Spinal cord (tissue), 10 donors: ENCODE measurements at places on chromosomes 5 and 9.

- DNase-seq = peak; percentile 92
These were observed 46.3 kb downstream of the PTCD2 start for GRCh38 chr5:72366324-72366976.

- no peak for DNase-seq
These were observed 33.1 kb downstream of the MFAP3 start for GRCh38 chr5:154071799-154072413.

DNA sequence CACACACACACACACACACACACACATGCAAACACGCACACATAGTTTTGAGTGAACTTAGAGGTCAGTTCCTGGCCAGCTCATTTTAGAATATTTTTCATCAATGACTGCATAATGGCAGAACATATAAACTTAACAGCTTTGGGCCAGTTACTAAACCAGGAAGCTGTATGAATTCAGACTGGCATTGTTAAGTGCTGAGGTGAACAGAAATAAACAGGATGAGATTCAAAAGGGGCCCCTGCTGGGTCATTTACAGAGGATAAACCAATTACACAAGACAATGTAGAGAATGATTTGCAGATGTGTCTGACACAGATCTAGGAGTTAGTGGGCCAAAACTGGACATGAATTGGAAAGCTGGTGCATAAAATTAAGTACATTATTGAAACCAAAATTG is 44.6 kb downstream of the MARCHF11 start:
- no peak for DNase-seq

DNA sequence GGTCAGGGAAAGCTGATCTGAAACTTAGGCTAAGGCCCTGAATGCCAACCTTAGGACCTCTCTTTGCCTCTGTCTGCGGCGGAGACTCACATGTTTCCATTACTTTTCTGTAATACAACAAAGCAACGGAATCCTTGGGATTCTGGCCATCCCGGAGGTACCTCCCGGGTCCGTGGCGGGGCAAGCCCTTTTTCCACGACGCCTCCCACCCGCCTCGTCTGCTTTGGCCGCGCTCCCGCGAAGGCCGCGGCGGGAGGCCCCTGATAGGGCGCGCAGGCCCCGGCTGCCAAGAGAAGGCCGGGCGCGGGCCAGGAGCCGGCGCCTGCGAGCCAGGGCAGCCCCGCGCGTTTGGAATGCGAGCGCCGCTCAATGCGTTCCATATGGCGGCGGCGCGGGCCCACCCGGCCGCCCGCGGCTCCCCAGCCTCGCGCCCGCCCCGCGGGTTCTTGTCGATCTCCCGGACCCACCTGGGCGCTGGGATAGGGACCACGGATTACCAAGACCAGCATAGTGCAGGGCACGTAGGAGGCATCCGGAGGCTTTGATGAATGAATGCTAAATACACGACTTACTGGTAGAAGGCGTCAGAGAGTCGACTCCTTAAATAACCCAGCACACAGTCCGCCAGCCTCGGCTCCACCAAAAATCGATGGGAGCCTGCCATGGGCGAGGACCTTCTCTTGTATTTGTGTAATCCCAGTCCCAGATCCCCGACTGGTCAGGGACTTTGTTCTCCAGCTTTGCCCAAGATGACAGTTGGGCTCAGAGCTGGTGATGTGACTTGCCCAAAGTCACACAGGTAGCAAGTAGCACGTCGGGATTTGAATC is 17.5 kb upstream of the PHF19 start:
- no peak for DNase-seq

GRCh38 chr5:15021266-15022046 is 149.9 kb upstream of the ANKH start:
- DNase-seq = no peak

DNA sequence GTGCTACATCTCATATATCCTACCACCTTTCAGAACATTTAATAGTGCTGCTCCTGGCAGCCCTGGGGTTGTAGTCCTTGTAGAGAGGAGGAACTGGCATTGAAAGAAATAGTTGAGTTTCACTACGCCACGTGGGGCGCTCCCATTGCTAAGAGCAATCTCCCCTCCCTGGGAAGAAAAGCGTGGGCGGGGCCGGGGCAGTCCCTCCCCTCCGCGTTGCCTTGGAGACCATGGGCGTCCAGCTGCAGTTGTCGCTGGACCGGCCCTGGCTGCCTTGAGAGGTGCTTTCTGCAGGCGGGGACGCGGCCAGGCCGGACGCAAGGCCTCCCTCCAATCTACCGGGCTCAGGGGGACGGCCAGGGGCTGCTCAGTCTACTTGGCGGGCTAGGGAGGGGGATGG is 368 bp upstream of the CCDC180 start:
- peak; percentile 90 for DNase-seq

- DNase-seq = no peak
These were observed 278.6 kb upstream of the C9orf72 start for GRCh38 chr9:27851858-27852257.

- no peak for DNase-seq
These were observed 421.3 kb downstream of the CETN3 start for GRCh38 chr5:89988129-89988810.

- DNase-seq = no peak
These were observed 109.3 kb upstream of the SPDL1 start for GRCh38 chr5:169474226-169474625.

DNA sequence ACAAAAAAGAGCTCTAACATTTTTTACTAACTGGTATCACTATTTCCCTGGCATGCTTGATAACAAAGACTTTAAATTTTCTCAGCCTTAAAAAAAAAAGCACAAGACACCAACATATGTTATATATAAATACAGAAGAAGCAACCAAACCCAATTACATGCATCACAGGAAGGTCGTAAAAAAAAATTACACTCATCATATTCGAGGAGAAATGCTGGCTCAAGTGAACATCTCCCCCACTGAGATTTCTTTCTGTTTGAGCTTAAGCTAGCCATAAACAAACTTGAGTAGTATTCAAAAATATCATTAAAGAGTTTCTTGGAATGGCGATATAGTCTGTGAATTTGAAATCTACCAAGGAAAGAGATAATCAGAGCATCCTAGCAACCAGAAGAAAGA is 7.5 kb upstream of the MSH3 start:
- no peak for DNase-seq

DNA sequence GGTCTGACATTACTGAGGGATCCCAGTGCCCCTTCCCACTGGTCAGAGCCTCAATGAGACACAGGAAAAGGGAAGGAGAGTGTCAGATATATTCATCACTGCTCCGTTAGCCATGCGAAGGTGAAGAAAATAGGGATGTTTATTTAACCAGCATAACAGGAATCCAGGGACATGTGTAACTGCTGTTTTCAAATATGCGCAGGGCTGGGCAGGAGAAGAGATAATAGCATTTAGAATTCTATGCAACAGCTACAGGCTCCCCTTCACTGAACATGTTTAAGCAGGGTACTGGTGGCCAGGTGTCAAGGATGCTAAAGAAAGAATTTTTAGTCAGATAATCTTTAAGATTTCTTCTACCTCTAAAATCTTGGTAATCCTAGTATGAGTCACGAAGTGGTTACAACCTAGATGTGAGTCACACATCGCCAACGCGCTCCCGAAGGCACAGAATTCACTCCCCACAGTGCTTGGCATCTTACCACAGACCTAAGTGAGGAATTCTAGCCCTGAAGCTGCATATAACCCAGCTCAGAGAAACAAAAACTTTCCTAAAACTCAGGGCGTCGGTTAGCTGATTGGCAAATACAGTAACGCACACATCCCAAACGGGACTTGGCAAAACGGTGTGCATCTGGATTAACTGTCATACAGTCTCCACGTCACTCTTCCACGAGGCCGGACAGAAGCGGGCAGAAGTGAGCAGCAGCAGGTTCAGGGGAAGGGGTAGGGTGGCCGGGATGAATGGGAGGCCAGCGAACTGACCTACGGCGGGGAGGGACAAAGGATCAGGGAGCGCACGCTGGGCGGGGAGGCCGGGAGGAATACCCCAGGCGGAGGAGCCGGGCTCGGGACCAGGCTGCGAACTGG is 1.1 kb downstream of the CTNNAL1 start:
- peak; percentile 75 for DNase-seq

DNA sequence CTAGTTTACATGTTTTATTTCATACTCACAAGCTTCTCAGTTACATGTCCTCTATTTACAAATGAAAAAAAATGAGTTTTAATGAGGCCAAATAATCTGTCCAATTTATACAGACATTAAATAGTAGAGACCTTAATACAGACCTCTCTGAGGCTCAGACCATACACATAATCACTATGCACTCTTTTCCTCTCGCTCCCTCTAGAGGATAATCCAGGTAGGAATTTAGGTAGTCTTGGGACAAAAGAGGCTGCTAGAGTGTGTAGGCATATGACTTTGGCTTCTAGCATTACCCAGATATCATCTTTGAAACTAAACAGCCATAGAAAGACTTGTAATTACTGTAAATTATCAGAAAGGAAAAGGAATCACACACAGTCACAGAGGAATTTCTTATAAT is 444.7 kb downstream of the HINT1 start:
- DNase-seq = no peak

DNA sequence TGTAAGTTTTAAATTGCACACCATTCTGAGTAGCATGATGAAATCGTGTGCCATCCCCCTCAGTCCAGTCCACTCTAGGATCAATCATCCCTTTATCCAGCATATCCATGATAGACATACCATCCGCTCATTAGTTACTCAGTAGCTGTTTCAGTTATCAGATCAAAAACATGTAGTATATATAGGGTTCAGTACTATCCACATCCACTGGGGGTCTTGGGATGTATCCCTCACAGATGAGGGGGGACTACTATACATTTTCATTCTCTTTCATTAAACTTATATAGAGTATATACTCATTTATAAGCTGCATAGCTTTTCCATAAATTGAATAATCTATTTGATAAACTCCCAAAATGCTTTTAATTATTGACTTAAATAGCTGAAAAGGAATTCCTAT is 67.6 kb downstream of the MEIKIN start:
- DNase-seq = no peak

- DNase-seq = no peak
These were observed 140.0 kb downstream of the BARX1 start for GRCh38 chr9:93815135-93815534.

DNA sequence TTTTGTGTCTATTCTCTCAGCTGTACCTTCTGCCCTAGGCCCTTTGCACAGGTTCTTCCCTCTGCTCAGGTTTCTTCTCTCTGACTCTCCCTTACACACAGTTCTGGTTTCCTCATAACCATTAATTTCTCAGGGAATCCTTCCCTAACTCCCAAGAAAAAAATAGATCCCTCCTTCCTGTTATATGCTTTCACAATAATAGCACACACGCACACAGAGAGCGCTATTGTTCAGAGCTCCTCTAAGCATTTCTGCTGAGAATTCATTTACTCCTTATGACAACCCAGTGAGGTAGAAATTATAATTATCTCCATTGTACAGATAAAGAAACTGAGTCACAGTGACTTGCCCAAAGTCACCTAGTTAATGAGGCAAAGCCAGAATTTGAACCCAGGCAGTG is 1.7 kb upstream of the TCOF1 start:
- DNase-seq = no peak

DNA sequence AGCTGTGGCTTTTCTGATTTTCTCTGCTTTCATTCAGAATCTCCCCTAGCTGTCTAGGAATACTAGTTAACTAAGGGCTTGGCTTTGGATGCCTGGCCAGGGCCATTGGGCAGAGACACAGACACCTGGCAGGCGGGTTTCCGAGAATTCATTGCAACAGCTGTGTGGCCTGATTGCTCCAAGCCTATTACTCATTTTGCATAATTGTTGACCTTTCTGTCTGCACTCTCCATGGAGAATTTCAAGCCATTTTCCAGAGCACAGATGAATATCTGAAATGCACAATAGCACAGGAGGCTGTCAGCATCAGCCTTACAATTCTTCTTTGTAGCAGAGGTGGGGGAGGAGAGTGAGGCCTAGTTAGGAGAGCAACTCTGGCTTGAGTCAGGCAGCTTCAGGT is 310.5 kb downstream of the DMAC1 start:
- no peak for DNase-seq

DNA sequence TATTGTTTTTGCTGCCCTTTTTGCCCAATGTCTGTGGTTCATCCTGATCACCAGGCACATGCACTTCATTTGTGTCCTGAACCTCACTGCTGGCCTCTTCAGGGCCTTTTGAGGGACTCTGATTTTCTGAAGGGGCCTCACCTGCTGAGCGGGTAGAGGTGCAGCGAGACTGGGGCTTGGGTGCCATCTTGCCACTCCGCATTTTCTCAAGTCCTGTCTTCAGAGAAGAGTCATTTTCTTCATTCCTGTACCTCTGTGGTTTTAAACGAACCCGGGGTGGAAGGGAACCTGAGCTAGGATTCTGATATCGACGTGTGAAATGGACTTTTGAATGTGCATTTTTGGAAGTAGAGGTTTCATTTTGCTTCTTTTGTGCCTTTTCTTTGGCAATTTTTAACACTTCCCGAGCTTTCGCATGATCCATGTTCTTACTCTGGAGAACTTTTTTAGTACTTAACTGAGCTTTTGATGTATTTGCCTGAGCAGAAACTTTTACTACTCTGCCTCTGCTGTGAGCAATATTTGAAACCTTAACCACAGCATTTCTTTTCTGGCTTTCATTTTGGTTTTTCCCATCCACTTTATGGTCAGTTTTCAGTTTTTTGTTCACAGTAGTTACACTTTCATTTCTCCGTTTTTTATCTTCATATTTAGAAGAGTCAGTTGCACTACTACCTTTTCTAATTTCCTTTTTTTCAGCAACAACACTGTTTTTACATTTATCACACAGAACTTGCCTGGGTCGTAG is 26.1 kb downstream of the PWWP2A start:
- DNase-seq = no peak

- no peak for DNase-seq
These were observed 7.5 kb upstream of the GTF3C5 start for GRCh38 chr9:133023117-133023890.

DNA sequence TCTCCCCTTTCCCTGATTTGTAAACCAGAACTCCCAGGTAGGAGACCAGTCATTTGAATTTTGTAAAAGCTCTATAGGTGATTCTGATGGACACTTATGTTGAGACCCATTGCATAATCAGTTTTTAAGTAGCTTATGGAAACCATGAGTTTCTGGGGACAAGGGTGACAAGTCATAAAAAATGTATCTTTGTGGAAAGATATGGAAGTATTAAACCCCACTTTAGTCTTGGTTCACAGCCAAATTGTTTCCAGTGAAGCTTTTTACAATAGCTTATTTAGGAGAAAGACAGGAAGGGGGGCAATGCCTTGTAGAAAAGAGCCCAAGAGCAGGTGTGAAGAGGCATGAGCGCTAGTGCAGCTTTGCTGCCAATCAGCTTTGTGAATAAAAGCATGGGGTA is 453 bp upstream of the CCL28 start:
- DNase-seq = no peak

DNA sequence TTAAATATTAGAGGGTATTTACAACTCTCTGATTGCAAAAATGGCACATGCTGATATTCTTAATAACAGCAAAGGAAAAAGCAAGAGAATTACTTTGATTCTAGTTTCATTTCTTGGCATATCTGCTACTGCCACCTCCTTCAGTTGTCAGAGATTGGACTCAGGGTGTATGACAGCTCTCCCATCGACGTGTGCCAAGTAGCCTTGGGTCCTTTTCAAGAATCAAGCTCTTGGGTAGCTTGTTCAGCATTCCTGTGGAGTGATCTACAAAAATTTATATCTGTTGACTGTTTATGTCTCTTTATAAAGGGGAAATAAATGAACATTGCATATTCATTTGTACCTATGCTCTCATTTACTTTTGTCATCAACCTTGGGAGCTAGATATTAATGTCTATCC is 315.6 kb downstream of the PRR16 start:
- no peak for DNase-seq
